ENCODE measurements at places on chromosomes 13 and 19.
A peak's percentile ranks its signal among the peaks of the same experiment; 100 is the strongest.

- no peak for DNase-seq
Observed at GRCh38 chr19:342128-342455, 2.5 kb downstream of the MIER2 start.

DNA sequence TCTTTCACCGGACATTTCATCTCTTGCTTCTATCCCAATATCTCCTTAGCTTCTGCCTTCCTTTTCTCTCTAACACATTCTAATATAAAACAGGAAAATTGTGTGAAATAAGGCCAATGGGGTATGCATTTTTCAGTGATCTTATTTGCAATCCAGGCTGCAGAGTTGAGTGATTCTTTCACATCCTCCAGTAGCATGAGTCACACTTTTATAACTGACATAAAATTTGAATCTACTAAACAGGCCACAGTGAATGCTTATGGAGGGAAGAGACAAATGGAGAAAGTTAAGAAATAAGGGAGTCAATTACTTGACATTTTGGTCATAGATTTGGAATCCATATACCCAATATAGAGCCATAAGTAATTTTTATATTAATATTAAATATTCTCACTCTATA lies 1037.0 kb upstream of the SPRY2 start:
- no peak for DNase-seq

DNA sequence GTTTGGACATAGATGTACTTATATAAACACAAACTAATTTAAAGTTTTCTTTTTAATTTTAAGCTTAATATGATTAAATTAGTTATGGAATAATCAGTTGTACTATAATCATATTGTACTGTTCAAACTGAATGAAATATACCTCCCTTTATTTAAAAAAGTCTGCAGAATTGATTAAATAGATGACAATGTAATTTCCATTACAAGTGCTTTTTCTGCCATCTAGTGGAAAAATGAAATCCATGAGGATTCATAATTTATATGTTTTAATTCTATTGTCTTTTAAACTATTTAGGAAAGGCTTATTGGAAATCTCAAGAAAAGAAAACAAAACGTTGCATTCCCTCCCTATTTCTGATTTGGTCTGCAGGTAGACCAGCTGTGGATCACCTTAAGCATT lies 30.9 kb downstream of the MZT1 start:
- DNase-seq, result no peak

GRCh38 chr19:11346104-11346940 lies at the start of the genes CCDC159 and TMEM205:
Gene CCDC159 (plus strand): TSS chr19:11346519. CDS start chr19:11346607, 88 bp downstream.
Gene TMEM205 (minus strand): TSS chr19:11346268. CDS start chr19:11345619, 649 bp downstream.
- DNase-seq, result peak; percentile 98

- DNase-seq, result no peak
Observed at GRCh38 chr13:93690139-93690538, 463.5 kb downstream of the GPC6 start.

DNA sequence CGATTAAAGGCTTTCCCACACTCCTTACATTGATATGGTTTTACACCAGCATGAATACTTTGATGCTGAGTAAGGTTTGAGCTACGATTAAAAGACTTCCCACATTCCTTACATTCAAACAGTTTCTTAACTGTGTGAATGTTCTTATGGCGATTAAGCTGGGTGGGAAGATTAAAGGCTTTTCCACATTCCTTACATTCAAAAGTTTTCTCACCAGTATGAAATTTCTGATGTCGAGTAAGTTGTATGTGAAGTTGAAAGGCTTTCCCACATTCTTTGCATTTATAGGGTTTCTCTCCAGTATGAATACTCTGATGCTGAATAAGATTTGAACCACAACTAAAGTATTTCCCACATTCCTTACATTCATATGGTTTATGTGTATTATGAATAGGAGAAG lies 20.0 kb downstream of the ZNF780B start:
- DNase-seq, result no peak

GRCh38 chr19:44747739-44748425 lies 626 bp upstream of the BCL3 start:
- DNase-seq, result no peak

- DNase-seq, result no peak
Observed at GRCh38 chr13:107733276-107733675, 482.1 kb downstream of the LIG4 start.

- no peak for DNase-seq
Observed at GRCh38 chr19:33612928-33613619, 8.7 kb upstream of the CHST8 start.

- DNase-seq, result no peak
Observed at GRCh38 chr13:74103970-74104555, 30.1 kb downstream of the KLF12 start.

DNA sequence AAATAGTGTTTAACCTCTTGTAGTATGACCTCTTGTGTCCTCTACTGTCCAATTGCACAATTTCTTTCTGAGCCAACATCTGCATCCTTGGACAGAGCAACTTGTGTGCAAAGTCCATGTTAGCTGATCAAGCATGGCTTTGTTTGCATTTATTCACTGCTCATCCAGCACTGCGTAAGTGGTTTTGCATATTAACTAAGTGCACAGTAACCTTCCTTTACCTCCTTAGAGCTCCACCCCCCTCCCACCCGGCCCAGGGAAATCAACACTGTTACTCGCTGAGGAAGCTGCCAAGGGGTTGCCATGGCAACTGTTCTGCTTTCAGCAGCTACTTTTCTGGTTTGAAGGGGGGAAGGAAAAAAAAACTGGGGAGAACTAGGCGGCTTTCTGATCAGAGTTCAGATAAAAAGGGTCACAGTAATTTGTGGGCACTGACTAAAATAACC lies 153.5 kb upstream of the KLF12 start:
- peak; percentile 60 for DNase-seq

DNA sequence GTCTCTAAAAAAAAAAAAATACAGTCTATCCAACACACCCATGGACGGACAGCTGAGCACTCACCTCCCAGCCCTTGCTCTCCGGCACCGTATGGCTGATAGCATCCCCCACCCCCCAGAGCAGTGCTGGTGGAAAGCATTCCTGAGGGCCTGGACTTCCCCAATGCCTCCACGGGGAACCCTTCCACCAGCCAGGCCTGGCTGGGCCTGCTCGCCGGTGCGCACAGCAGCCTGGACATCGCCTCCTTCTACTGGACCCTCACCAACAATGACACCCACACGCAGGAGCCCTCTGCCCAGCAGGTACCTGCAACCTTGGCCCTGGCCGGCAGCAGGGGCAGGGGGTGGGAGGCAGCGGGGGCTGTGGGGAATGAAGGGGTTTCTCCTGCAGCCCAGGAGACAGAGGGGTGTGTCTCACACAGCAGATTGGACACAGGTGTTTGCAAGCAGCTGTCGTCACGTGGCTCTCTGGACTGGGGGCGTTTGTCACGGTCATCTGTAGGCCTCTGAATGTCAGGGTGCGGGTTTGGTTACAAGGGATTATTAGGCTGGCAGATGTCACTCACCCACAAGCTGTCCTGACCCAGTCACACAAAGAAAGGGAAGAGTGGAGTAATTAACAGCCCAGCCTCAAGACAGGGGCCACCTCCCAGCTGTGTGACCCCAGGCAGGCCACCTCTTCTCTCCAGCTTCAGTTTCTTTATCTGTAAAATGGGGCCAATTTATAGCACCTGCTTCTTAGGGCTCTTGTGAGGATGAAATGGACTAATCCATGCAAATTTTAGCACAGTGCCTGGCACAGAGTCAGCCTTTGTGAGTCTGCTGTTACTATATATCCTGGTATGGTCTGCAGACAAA lies 19.3 kb downstream of the PLD3 start:
- DNase-seq, result no peak

DNA sequence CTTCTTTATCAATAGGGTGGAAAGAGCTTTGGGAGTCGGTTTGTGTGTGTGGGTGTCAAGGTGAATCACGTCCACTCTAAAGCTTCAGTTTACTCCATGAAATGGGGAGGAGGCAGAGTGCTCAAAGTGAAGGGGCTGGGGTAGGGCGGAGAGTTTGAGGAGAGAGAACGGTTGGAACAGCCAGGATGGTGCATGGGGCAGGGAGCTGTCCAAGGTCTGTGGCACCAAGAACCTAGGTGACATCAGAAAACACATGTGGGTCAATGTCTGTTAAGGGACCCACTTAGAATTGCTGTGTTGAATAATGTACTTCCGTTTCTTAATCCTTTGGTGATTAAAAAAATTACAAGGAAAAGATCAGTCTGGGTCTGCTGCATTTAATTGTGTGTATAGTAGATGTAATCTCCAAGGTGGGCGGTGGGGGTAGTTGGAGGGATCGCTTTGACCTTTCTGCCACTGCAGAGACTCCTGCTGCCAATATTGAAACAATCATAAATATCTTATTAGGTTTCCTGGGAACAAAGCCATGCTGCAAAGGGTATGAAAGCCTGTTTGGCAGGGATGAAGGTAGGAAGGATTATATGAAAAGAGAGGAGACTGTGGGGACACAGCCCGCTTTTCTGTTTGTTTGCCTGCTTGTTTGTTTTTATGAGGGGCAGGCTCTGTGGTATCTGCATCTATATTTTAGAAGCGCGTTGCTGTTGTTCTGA lies 122.3 kb downstream of the ATP8A2 start:
- no peak for DNase-seq

- DNase-seq, result no peak
Observed at GRCh38 chr19:49431330-49431749, 6.2 kb downstream of the GFY start.

- no peak for DNase-seq
Observed at GRCh38 chr13:100156788-100157187, 67.9 kb downstream of the PCCA start.

GRCh38 chr19:28436320-28436719 lies 776.6 kb downstream of the UQCRFS1 start:
- no peak for DNase-seq

DNA sequence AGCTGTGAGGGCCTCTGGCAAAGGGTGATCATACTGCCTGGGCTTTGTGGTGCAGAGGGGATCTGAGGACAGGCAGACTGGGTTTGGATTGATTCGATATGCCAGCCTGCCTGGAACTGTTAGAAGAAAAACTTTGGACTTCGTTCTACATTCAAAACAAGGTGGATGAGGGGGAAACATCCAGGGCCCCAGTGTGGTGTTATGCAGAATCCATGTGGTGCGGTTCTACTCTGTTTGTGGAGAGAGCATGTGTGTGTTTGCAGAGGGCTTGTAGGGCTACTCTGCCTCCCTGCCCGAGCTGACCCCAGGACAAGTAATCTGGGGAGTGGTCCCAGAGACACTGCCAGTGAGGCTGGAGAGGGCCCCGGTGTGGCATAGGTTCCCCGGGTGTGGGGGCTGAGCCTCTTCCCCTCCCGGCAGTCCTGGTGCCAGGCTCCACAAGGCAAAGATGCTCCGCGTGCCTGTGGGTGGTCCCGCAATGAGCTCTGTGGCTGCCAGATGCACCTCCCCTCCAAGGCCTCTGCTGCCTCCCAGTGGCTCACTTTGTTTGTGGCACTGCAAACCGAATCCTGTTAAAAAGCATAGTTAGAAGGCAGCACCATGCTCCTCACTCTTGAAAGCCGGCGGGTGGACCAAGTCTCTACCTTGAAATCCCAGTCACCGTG lies 22.3 kb upstream of the TFDP1 start:
- peak; percentile 13 for DNase-seq

DNA sequence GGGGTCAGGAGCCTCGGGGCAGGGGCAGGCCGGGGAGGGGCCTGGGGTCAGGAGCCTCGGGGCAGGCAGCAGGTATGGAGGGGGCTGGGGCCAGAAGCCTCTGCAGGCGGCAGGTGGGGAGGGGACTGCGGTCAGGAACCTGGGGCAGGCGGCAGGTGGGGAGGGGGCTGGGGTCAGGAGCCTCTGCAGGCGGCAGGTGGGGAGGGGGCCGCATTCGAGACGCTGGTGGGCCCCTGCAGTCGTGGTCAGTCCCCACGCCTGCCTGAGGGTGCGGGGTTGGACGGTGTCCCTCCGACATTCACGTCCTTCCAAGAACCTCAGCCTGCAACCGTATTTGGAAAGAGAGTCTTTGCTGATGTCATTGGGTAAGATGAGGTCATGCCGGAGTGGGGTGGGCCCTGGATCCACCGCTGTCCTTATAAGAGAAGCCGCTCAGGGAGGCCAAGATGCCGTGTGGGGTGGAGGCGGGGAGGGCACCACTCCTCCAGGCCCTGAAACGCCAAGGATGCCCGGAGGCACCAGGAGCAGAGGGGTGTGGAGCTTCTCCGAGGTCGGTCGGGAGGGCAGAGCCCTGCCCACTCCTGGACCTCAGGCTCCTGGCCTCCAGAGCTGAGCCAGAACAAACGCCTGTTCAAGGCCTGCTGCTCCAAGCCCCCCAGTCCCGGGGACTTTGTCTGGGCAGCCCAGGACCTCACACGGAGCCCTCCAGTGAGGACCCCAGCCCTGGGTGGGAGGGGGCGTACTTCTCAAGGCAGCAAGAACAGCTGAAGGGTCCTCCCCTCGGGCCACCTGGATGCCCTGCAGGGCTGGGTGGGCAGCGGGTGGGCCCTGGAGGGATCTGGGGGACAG lies 30.1 kb downstream of the PIP5K1C start:
- no peak for DNase-seq

DNA sequence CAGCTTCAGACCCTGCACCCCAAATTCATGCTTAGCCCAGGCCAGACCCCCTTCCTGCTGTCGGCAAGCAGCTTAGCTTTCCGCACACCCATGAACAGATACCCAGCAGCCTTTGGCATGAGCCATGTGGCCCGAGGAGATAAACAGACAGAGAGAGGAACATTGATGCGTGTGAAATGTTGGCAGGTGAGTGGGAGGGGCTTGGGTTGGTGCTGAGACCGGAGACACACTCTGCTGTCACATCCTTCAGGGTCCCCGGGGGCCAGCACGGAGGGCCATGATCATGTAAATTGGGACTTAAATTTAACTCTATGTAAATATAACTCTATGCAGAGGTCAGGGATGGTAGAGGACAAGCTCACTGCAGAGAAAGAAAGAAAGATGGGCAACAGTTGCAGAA lies 1.5 kb downstream of the CD22 start:
- no peak for DNase-seq

DNA sequence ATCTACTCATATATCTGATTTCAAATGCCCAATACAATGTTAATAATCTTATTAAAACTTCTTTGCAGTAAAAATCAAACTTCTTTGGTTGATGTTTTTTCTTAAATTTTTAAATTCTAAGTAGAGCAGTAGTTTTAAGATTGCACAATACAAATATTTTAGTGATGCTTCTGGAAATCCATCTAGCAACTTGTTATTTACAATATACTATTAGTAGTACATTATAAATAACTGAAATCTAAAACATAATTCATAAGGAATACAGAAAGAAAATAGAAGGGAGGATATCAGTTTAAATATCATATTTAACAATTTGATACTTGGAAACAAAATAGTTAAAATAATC lies 569.7 kb downstream of the PCDH9 start:
- no peak for DNase-seq

Measured in stimulated activated CD4-positive, alpha-beta T cell treated with anti-CD3 and anti-CD28 coated beads, Interleukin-12 subunit alpha, Interleukin-12 subunit beta, amount 100 ng/mL, for 48 hours (primary cell).